ENCODE measurements at places on chromosomes 1 and 21.
A peak's percentile ranks its signal among the peaks of the same experiment; 100 is the strongest.

- DNase-seq: no peak
Measured at GRCh38 chr1:240888787-240889048, 276.8 kb upstream of the GREM2 start.

DNA sequence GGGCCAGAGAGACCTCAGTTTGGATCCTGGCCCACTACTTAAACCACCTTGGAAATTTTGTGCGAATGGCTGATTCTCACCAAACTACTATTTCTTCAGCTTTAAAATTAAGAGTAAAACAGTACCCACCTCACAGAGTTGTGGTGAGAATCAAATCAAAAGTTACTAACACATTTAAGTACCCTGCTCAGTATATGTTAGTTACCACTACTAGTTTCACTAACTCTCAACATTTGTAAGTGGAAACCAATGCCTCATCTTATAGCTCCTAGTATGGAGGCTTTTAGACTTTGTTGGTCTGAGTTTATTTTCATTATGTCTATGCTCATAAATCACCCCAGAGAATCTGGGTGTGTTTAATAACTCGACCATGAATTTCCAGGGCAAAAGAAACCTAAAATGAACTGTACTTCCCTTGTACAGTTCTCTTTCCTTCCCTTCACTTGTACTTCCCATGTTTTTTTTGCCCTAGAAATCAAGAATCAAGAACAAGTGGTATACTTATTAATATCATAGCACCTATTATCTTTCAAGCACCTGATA is 11.6 kb upstream of the SERBP1 start:
- no peak for DNase-seq

DNA sequence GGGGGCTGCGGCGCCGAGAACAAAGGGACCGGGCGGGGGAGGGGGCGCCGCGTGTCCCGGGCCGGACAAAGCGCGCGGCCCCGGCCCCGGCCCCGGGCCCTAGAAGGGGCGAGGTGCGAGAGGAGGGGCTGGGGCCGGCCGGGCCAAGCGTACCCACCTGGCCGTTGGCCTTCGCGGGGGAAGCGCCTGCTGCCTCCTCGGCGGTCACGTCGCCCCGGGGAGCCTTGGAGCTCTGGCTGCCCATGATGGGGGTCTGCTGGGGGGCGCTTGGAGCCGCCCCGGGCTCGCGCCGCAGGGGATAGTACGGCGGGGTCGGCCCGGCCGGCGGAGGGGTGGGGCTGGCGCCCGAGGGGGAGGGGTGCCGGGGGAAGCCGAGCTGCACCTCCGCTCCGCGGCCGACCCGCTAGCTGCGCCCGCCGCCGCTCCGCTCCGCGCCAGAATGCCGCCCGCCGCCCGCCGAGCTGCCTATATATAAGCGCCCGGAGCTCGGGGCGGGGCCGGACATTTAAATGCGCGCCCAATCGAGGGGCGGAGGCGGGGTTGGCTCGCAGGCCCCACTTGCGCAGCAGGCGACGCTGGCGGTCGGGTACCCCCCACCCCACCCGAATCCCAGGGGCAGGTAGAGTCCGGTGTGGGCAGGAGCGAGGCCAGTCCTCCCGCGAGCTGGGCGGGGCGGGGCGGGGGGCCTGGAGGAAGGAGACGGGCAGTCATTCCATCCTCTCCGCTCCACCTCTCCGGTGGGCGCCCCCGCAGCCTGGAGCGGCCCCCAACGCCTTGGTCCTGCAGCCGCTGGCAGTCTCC is at the start of gene MARCKSL1:
Gene MARCKSL1 (minus strand): TSS at position 444 of the 801 bp plus-strand sequence. CDS start 200 bp downstream, at position 244.
- peak; percentile 85 for DNase-seq

DNA sequence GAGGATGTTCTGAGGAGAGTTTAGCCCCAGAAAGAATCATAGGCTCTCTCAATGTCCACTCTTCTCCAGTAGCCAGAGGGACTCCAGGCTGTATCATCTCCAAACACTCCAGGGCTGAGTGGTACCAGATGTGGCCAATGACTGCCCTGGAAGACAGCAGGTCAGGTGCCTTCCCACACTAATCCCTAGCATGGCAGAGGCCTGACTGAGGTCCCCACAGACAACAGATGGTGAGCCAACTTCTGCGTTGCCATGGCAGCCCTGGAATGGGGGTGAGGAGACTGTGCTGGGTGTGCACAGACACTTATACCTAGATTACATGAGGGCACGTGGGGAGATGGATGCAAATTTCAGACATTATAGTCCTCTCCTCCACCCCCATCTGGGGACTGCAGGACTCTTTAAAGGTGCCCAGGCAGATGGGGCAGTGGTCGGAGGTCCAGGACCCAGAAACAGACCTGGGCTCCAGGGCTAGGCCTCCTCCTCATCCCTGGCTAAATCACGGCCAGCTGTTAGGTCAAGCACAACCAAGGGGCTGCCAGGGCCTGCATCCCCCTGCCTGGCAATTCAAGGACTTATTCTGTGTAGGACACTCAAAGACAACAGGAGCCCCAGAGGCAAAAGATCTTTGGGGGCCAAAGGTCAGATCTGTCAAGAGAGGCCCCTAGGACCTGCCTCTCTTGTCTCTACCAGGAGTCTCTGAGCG is 42.9 kb downstream of the CAMK2N1 start:
- DNase-seq: no peak
